NCI-H526 treated with DMSO at 0.1 percent for 48 hours (cell line): ENCODE measurements at places on chromosomes 6 and 20.

DNA sequence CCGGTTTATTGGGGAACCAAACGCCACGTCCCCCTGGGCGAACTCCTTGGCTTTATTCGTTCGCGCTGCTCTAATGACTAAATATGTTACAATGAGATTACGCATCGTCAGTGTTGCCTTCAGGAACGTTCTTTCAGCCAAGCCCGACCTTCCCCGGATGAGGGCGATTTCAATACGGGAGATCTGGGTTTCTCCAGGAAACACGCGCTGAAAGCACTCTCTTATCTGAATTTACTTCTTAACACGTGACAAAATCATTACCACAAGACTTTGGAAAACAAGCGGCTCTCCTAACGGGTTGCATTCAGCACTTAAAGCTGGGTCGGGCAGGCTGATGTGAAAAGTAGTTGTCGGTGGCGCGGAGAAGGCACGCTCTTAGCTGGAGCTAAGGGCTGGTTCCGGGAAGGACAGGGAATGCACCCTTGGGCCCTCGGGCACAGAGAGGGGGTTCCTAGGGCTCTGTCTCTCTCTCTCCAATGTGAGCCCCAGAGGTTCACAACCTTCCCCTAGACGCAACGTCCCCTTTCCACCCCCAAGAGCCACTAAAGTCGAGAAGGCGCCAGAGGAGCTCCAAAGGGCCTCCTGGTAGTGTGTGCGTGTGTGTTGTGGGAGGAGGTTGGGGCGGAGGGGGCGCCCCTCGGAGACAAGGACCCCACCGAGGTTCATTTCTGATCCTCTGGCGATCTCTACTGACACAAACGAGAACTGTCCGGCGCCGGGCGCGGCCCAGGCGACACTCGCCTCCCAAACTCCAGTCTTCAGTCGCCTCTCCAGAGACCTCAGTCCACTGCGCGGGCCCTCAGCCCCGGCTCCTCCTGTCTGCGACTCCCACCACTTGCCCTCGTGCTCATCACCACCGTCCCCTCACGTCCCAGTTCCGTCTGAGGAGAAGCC is 7.1 kb upstream of the NKX2-2 start:
- DNase-seq, result no peak

- no peak for DNase-seq
These were observed 228.8 kb upstream of the ECI2 start for GRCh38 chr6:4364172-4364571.

- no peak for DNase-seq
These were observed 40.0 kb upstream of the OCSTAMP start for GRCh38 chr20:46590443-46590842.

DNA sequence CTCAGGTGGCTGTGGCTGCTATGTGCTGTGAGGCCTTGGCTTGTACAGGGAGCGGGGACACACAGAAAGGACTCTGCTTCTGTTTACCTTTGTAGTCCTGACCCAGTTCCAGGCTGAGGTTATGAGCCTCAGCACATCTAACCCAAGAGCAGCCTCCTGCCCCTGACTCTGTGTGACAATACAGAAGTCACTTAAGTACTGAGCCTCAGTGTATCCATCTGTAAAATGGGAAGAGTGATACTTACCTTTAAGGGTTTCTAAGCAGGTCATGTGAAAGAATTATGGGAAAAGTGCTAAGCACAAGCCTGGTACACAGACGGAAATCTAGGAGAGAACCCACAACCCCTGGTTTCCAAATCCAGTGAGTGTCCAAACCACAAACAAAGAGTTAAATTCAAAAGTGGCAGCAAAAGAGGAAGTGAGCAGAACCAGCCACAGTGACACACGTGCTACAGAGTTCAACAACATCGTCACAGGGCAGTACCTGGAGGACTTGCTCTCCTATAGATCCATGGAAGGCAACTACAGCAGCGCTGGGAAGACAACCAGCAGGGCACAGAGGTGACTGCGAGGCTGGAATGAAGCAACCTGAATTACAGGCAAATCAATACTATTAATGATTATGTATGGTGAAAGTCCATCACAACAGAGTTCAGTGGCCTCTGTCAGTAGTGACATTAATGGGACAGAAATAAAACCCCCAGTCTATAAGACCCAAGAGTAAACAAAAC is 12.5 kb downstream of the TRIM26 start:
- no peak for DNase-seq

DNA sequence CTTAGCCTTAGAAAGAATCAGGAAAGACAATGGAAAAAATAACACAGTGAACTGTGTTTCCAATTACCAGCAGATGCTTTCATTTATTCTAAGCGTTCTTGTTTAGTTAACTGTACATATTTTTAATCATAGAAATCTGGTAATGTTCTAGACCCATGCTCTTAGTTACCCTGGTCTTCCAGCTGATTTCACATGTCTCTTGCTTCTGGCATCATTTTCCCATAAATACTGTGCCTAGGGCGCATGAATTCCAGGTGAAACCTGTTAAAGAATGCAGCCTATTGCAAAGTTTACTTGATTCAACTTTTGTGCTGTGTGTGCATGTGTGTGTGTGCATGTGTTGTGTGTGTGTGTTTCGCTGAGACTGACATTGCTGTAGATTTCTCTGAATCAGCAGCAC is 178.6 kb downstream of the PDE7B start:
- no peak for DNase-seq

DNA sequence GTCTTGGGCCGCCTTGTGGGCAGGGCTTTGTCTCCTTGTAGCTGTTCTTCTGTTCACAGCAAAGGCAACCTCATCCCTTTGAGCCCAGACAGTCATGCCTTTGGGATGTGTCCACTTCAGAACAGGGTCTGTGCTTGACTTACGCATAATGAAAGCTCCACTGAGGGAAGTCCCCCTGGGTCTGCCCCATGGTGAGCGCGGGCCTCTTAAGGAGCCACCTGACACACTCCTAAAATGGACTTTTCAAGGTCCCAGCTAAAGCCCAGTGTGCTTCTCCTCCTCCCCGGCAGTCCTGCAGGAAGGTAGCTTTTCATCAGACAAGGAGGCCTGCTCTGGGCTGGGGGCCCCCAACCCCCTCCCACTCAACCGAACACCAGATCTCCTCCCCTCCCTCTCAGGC is 24.9 kb upstream of the PMEPA1 start:
- no peak for DNase-seq

DNA sequence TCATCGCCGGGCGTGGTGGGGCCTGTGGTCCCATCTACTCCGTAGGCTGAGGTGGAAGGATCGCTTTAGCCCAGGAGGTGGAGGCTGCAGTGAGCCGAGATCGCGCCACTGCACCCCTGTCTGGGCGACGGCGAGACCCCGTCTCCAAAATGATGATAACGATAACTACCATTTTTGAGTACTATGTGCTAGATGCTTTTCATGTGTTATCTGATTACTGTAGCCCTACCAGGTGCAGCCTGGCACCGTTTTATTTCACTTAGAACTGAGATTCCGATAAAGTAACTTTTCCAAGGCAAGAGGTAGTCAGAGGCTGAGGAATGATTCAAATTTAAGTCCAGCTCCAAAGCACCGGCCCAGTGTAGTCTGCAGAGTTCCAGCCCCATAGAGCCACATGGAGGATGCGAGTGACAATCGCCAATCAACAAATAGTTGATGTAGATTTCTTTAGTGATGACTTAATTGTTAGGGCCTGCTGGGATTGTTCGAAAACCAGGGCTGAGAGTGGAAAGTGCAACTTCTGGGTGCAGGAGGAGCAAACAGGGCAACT is 727 bp downstream of the ERMARD start:
- DNase-seq, result no peak

- DNase-seq, result no peak
These were observed 9.6 kb downstream of the CLDN20 start for GRCh38 chr6:155273431-155273830.

- DNase-seq, result peak; percentile 32
These were observed 21.9 kb downstream of the TREML1 start for GRCh38 chr6:41132254-41132653.

GRCh38 chr20:3237011-3237957 is 1.7 kb downstream of the SLC4A11 start:
- no peak for DNase-seq

DNA sequence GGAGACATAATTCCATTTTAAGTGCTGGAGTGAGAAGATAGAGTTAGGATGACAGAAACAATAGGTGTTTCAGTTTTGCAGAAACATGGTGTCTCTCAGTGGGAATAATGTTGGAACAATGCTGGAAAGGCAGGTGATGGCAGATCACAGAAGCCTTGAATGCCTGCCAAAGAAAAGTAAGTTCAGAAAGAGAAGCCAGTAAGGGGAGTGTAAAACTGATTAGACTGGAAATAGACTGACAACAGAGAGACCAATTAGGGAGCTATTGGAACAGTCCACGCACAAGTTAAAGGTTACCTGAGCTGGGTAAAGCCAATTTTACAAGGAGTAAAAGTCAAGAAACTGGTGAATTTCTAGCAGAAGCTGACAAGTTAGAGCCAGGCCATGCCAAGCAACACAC is 142.9 kb downstream of the TFAP2A start:
- no peak for DNase-seq

DNA sequence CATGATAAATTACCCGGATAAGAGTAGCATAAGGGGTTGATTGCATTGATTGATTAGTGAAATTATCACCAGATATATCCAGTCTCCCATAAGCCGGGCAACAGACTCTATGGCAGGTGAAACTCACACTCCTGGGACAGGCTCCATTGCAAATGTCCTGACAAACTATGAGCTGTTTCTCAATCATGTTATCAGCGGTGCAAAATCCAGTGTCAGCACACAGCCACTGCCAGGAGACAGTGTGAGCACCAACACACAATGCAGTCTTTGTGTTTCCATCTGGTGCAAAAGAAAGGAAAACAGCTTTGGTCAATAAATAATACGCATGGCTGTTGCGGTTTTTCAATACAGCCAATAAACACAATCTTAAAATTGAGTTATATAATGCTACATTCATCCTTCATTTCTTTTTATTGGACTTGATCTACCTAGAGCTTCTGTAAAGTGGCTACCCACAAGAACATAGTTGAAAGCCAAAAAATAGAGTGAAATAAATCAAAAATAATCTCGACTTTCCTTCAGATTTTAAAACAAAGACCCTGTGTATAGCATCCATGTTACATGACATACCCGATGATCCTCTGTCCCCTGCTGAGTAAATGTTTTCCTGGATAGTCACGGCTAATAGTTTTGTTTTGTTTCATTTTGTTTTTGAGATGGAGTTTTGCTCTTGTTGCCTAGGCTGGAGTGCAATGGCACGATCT is 64.3 kb upstream of the AFDN start:
- no peak for DNase-seq

- no peak for DNase-seq
These were observed 180.1 kb upstream of the PDE10A start for GRCh38 chr6:165843121-165843520.

- no peak for DNase-seq
These were observed 38.0 kb downstream of the TNFAIP3 start for GRCh38 chr6:137904822-137905617.

DNA sequence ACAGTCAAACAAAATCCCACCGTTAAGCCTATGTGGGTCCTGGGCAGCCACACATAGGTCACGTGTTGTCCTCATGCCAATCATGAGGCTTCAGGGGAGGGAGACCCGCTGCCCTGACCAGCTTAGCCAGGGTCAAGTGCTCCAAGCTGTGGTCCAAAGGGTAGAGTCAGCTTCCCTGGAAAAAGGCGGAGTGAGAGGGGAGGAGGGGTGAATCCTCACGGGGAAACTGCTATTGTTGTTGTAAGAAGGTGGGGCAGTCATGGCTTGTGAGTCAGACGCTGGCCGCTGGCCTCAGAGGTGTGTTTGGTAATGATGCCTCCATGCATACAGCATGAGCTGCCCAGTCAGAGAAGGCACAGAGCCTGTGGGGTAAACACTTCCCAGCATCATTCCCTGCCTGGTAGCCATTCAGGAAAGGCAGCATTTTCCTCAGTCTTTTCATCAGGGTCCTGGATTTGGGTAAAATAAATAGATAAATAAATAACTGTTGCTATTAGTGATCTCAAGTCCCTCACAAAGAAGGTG is 8.7 kb downstream of the CST3 start:
- DNase-seq, result no peak

- no peak for DNase-seq
These were observed 98.9 kb downstream of the PSMG4 start for GRCh38 chr6:3357678-3358077.
